ENCODE measurements at places on chromosomes 1 and 21.

GRCh38 chr1:118116401-118116800 is 68.6 kb downstream of the SPAG17 start:
- DNase-seq, result no peak

DNA sequence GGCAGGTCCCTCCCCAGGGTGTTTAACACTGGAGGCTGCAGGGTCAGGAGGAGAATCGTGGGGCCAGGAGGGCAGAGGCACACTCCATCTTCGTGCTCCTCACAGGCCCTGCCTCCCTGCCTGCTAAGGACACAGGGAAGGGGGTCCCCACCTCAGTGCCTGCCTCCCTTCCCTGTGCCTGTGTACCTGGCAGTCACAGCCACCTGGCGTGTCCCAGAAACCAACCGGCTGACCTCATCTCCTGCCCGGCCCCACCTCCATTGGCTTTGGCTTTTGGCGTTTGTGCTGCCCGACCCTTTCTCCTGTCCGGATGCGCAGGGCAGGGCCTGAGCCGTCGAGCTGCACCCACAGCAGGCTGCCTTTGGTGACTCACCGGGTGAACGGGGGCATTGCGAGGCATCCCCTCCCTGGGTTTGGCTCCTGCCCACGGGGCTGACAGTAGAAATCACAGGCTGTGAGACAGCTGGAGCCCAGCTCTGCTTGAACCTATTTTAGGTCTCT is 623 bp upstream of the BGLAP start:
- no peak for DNase-seq

DNA sequence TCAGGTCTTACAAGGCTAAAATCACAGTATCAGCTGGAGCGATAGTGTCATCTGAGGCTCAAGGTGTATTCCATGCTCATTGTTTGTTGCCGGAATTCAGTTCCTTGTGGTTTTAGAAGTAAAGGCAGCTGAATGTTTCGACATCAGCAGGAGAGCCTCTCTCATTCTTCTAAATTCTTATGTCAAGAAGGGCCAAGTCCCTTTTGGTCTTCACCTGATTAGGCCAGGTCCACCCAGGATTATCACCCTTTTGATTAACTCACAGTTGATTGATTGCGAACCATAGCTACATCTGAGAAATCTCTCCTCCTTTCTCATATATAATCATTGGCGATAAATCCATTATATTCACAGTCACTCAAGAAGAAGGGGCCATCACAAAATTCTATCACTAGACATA is 806.7 kb upstream of the PRMT6 start:
- no peak for DNase-seq

DNA sequence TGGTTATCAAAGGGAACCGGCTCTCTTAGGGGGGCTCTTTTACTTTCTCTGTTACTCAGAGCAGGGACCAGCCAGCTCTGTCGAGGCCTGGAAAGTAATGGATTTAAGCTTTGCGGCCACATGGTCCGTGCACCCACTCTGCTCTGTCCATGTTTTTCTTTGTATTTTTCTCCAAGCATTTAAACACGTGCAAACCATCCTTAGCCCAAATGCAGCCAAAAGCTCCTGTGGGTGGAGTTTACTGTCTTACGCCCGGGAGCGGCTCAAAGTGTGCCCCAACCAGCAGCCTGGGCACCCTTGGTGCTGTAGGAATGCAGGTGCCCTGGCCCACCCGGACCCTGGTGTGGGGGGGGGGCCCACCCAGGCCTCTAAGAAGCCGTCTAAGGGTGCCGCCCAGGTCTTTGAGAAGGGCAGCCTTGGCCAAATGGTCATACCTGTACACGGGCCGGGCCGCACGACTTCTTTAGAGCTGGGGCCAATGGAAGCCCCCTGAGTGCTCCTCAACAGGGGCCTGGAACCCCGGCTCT is 29.2 kb upstream of the POFUT2 start:
- DNase-seq, result no peak

- DNase-seq, result no peak
These were observed 19.7 kb upstream of the ATP1B1 start for GRCh38 chr1:169086603-169087455.

GRCh38 chr1:241181471-241181870 is 175.5 kb downstream of the RGS7 start:
- DNase-seq, result no peak

DNA sequence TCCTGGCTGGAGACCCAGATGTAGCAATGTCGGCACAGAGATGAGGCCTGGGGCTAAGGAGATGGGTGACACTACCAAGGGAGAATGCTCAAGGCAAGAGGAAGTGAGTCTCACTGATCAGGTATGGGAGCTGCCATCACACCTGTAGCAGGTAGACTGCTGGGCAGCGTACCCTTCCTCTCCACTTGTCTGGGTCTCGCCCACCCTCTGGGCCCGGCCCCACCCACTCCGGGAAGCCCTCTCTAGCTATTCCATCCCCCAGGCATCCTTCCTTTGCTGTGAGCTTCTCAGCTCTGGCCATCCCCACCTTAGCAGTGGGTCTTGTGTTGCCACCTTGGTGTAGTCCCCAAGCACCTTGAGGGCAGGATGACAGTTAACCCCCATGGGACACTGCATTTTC is 87.7 kb upstream of the EDN2 start:
- DNase-seq, result no peak

GRCh38 chr1:180614730-180615129 is 17.1 kb upstream of the XPR1 start:
- DNase-seq, result no peak

DNA sequence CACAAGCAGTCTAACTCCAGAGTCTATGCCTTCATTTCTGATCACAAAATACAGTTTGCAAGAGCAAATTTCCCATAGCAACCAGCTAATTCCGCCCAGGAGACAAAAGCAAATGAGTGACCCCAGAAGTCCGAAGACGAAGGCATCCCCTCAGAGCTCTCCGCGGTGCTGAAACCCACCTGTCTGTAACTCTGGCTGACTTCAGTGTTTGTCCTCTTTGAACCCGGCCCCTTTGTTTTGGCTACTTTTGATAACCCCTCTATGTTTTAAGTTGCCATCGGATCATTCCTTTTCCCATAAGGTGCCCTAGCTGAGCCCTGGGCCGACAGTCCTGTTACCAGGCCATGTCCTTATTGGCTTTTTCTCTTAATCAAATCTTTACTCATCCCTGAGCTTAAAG is 515.8 kb downstream of the PTPRU start:
- DNase-seq, result no peak

DNA sequence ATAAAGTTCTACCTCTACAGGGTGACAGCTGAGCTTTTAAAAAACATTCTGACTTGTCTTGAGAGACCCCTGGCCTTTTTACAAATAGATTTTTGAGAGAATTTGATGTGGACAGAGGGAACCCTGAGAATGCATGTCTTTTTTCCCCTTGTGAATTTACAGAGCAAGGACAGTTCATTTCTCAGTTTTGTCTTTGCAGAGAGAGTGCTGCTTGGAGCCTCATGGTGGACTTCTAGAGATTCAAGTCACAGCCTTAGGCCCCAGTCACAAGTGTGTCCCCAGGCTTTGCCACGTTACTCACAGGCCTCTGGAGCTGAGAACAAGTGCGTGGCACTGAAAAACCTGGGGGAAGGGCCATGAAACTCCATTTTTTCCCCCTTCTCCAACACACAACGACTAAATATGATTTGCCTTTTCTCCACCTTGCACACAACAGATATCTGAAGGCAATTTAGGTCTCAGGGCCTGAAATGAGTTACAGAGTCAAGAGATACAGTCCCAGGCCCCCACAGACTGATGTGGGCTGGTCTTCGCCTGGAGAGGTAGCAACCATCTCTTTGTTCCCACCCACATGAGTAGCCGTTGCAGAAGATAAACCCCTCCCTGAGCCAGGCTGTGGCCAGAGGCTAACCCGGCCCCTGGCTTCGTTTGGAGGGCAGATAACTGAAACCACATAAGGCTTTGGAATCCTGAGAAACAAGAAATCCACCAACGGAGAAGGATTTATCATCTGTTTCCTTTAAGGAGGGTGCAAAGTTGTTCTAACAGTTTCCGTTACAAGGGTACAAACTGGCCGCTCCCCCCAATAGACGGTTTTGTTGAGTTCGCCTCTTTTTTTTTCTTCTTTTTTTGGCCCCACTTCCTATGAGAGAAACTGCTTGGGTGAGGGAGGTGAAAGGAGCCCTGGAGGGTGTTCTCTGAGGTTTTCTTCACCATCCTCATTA is 1.0 kb upstream of the PIGV start:
- DNase-seq, result peak; percentile 53

GRCh38 chr1:222216255-222216754 is 331.6 kb downstream of the HHIPL2 start:
- no peak for DNase-seq

DNA sequence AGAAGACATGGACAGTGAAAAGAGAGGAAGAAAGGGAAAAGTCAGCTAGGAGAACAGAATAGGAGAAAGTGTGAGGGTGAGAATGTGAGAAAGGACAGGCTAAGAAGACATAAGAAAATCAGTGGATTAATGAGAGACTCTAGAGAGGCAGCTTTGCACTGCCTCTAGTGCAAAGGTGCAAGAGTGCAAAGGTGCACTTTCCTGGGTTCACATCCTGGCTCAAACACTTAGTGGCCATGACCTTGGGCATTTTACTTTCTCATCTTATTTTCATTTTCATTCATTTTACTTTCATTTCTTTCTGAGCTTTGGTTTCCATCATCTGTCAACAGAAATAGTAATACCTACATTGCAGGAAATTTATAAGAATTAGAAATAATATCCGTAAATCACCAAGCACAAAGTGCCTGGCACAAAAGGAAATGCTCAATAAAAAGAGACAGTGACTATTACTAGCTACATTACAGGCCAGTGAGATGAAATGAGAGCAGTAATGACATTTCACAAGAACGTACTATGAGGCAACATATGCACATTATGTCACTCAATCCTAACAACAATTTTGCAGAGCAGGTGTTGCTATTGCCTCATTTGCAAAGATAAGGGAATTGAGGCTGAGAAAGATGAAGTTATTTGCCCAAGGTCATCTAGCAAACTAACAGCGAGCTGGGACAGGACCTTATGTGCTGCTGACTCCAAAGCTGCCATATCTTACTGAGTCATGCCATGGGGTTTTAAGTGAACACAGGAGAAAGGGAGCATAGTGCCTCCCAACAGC is 107.0 kb upstream of the TLR5 start:
- no peak for DNase-seq

- DNase-seq, result no peak
These were observed 3.2 kb downstream of the URB2 start for GRCh38 chr1:229629261-229629660.

GRCh38 chr1:202631076-202631923 is 79.0 kb downstream of the SYT2 start:
- no peak for DNase-seq

DNA sequence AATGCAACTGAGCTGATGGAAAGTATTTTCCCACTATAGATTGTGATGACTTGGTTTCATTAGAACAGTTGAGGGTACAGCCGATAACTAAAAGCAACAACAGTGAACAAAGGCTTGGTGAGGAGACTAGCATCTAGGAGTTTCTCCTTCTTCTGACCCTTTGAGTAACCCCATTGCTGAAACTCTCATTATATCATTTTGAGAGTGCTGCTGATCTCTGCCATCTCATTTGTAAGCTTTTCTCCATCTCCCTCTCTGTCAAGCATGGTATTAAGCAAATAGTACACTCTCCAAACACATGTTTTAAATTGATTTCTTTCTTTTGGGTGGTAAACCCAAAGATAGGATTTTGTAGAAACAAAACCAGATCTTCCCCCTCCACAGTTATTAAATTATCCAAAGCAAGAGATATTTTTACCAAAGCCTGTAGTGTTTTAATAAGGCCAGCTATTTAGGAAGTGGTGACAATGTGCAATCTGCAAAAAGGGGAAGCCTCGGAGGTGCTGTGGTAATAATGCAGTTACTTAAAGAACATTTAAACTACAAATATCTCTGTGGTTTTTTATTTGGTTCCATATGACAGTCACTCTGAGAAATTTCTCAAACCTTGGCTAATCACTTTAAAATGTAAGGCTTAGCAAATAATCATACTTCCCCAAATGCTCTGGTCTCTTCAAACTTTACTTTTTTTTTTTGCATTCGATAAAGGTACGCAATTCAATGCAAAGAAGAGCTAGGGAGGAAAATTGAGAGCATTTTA is 287.5 kb downstream of the HLX start:
- no peak for DNase-seq

GRCh38 chr1:228339059-228339704 is 67.5 kb downstream of the TRIM11 start:
- no peak for DNase-seq

GRCh38 chr1:79448426-79448825 is 441.9 kb upstream of the ADGRL4 start:
- no peak for DNase-seq

GRCh38 chr1:89820422-89821321 is at the start of gene LRRC8D:
Gene LRRC8D (plus strand): TSS chr1:89821032. CDS start chr1:89933069, 112,037 bp downstream.
- DNase-seq, result peak; percentile 82

- no peak for DNase-seq
These were observed 269.5 kb downstream of the DSCAM start for GRCh38 chr21:40577285-40578043.

Data from T-helper 2 cell treated with Interferon-gamma antibody and Interleukin-4, amounts not matched to agents 5 μg/mL and 100 μg/mL, for 36 hours (primary cell).